ENCODE measurements at places on chromosomes 3 and 15.
A peak's percentile ranks its signal among the peaks of the same experiment; 100 is the strongest.

DNA sequence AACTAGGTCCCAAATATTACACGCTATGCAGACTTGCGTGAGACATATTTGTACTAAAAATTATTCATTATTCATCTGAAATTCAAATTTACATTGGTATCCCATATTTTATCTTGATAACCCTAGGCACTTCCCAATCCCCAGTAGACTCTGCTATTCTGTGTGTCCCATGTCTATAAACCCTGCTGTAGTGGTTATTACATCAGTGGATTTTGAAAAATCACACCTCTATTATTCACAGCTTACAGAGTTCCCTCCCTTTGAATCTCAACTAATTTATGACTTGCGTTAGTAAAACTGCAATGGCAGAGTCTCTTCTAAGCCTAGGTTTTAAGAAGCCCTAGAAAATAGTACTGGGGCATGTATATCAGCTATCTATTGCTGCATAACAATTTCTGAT, 54.3 kb downstream of the TRIM69 start:
- no peak for DNase-seq

- DNase-seq = no peak
These were observed 58.8 kb downstream of the NPAP1 start for GRCh38 chr15:24734396-24734795.

GRCh38 chr15:44713006-44713966, 2.0 kb downstream of the B2M start:
- DNase-seq = no peak

DNA sequence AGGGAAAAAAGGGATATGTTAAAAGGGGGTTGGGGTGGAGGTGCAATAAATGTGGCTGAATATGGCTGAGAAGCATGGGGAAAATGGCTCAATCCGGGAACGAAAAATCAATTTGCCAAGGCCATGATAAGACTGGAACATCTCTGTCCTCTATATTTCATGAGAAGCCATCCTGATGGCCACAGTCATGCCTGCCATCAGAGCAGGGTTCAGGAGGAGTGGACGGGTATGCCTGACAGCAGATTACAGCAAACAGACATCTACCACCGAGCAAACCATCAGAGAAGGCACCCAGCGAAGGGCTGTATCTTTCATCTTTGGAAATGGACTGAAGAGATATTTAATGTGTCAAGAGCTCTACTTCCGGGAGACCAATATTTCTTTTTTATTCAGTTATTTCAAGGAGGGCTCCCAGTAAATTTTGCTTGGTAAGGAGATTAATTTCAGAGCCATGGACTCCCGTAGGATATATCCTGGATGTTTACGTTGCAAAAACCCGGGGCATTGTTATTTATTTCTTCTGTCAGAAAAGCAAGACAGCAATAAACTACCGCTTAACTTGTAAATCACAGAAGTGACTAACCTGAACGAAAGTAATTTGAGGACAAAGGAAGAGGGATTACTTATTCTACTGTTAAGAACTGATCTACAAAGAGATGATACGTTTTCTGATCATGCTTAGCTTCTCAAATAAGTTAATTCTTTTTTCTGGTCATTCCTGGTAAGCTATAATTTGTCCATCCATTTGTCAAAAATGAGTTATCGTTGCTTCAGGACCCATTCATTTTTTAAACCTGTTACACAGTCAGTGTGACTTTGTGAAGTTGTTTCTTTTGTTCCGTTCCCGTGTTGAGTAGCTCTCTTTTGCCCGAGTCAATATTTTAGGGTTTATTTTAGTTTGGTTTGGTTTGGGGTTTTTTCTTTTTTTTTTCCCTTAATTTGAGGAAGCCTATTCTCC, 80.6 kb upstream of the CHD2 start:
- DNase-seq = no peak

DNA sequence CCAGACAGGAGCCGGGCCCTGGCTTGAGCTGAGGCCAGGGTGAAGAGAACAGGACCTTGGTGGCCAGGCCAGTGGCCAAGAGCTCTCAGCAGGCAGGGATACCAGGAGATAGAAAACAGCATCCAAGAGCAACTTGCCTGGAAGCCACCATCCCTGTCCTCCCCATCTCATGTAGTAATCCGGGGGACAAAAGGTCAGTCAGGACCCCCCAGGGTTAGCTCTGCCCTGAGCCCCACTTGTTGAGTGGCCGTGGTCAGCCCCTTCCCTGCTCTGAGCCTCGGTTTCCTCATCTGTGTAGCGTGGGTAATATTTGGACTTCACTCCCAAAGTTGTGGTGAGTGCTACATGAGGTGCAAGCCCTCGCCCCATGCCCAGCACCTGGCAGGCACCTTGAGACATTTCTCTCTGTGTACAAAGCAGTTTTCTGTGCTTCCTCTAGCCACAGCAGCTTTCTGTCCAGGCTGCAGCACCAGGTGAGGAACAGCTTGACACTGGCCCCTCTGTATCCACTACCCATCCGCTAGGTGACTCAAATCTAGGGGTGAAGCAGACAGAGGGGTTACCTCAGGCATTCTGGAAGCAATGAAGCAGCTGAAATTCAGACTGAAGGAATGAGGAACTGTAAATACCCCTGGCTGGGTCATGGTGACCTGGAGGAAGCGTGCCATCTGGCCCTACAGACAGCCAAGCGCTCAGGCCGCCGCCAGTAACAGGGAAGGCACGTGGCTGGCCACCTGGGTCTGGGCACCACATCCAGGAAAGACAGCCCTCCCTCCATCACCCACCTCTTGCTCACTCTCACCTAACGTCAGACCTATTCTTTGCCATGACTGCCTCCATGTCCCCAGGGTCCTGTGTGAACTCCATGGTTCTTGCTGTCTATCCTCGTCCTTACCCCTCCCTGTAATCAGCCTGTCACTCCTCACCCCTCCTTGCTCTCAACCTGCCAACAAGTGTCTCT, 6.7 kb downstream of the CISH start:
- DNase-seq = no peak

GRCh38 chr3:100110162-100110561, 4.1 kb downstream of the FILIP1L start:
- DNase-seq = no peak

- peak; percentile 37 for DNase-seq
These were observed 30.2 kb upstream of the USP3 start for GRCh38 chr15:63473999-63474809.

DNA sequence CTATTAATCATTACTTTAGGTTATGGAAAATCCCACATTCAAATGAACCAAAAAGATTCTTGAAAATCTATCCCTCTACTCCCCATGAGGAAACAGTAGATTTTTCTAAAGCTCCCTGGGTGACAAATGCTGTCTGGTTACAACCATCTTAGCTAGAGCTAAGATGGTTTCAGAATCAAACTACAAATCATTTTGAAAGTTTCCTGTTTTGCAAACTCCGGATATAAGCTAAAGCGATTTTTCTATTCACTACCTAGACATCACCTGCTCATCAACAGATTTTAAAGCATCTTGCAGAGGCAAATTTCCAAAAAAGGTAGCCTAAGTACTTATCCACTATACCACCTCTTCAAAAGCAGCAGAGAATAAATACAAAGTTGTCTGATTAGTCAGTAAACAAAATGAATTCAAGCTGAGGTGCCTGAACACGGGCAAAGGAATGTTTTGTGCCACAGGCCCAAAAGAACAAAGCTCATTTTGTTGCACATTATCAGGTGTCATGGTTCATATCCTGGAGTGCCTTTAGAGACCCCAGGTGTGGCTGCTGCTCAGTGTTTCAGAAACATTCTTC, 204.9 kb downstream of the TNIK start:
- no peak for DNase-seq

DNA sequence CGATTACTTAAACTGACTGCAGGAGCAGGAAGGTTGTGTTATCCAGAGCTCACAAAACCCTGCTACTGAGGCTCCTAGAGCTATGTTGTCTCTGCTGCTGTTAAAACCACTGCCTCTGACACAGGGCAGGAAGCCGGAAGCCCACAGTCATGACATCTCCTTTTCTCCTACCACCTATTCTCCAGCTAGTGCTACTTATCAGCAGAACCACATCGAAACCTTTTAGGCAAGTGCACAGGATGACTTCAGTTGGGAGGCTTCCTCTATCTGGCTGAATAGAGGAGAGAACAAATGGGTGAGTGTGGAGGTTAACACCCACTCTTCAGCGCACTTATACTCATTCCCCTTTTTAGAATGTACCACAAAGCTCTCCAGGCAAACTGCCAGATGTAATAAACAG, 638.0 kb downstream of the OTOL1 start:
- no peak for DNase-seq

GRCh38 chr3:38579551-38580449, 69.7 kb downstream of the SCN5A start:
- no peak for DNase-seq

DNA sequence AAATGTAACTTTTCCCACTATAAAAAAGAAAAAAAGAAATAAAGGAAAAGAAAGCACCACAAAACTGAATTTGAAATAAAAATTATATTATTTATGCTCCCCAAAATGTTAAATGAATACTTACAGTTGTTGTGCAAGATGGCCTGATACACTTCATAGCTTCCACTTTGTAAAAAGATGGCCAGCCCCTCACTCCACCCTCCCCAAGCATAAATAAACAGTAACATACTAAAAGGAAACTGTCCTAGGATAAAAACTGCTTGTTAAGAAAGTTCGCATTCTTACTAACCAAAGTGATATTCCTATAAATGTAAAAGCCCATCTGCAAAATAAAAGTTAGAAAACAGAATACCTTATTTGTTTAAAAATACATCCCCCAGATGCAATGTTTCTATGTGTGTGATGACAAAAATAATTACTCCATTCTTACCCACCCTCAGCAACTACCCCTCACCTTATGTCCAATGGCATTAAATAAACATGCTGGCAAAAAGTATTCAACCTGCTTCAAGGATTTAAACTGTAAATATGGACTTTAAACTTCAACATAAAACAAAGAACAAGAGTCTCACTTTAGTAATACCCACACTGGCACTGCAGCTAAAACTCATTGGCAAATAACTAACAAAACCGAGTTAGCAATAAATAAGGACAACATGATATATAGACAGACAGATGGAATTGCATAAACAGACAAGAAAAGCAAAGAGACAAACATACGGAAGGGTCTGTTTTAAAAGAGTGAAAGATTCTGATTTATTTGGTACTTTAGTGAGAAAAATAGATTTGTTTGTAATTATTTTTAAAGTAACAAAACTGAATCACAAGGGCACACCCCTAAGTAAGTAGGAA, 47.7 kb downstream of the ZBTB20 start:
- DNase-seq = no peak

DNA sequence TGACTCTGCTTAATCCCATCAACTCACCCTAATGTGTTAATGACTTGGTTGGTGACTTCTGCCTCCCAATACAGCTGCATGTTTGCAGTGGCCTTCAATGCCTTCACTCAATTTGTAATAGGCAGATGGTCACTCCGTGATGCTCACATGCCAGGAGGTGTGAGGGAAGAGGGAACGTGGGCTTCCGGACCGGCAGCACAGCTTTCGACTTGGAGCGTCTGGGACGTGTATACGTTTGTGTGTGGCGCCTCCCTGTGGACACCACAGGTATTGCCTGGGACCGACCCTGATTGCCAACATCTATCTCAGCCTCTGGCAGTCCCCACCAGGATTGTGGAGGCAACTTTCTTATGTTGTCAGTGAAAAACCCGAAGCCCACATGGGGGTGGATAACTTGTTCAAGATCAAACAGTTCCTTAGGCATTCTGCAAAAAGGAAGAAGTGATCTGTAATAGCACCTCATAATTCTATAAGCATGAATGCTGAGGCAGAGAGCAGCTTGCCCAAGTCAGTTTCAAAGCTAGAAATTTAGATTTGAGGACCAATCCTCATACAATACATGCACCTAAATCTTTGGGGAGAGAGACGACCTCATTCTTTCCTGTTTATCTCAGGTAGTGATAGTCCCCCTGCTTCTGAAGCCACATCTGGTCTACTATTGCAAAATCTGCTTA, 16.9 kb downstream of the MRPL46 start:
- no peak for DNase-seq

DNA sequence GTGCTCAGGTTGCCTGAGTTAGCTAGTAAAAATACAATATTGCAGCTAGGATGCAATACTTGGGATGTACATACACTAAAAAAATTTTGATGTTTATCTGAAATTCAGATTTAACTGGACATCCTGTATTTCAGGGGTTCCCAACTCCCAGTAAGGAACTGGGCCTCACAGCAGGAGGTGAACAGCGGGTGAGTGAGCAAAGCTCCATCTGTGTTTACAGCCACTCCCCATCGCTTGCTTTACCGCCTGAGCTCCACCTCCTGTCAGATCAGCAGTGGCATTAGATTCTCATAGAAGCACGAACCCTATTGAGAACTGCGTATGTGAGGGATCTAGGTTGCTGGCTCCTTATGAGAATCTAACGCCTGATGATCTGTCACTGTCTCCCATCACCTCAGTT, 285.1 kb upstream of the PROK2 start:
- DNase-seq = no peak

- no peak for DNase-seq
These were observed 88.7 kb upstream of the CDAN1 start for GRCh38 chr15:42825599-42825998.

- no peak for DNase-seq
These were observed 353.2 kb downstream of the AGBL1 start for GRCh38 chr15:86432861-86433260.

GRCh38 chr15:95260856-95261255, 1029.5 kb downstream of the MCTP2 start:
- DNase-seq = no peak

DNA sequence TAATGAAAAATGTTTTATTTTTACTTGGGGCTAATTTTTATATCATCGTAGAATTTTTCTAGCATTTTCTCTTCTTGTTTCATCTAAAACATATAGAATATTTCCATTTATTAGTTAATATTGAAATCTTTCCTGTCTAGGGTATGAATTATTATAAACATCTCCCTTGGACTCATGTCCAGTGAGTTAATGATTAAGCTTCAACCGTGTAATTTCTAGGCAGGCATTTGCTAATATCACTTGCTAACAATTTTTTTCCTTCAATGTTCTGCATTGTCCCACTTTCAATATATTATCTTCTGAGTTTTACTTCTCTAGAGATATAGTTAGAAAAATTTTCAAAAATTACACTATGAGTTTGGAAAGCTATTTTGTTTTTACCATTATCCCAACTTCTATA, 1371.6 kb upstream of the EPHA6 start:
- no peak for DNase-seq

DNA sequence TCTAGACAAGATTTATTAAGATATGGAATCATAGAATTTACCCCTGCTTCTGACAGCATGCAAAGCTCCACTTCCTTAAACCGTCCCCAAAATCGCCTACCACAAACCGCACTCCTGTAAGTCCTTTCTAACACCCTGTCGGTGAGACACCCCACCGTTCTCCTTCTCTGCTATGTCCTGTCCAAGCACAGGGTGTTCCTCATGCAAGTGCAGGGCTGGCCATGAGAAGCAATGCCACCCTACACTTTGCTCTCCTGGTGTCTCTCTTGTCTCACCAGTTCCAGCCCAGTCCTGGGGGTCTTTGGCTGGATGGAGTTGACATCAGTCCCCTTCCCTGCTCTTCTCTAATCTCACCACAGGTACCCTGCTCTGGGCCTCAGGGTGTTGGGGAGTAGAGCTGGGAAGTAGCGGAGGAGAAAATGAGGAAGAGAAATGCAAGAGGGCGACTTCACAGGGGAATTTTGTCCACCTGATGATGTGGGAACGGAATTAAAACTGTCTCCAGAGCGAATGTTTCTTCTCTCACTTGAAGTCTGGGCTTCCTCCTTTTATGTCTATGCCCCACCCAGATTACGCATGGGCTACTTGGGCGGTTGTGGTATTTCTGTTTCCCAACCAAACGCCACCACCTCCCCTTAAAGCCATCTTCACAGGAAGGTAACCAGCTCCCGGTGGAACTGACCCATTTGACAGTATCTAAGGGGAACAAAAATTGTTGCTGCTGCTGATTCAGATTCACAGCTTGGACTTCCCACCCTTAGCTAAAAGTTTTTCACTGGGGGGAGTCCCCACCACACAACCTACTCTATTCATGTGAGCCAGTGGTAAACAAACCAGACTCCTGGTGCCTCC, 49.9 kb downstream of the CASR start:
- no peak for DNase-seq
